GM12892 (cell line): ENCODE measurements at places on chromosomes 16 and 17.

- no peak for DNase-seq
Observed at GRCh38 chr16:35195864-35196216, 1736.4 kb downstream of the TP53TG3F start.

GRCh38 chr16:67530013-67530939, 1.6 kb downstream of the RIPOR1 start:
- no peak for DNase-seq

DNA sequence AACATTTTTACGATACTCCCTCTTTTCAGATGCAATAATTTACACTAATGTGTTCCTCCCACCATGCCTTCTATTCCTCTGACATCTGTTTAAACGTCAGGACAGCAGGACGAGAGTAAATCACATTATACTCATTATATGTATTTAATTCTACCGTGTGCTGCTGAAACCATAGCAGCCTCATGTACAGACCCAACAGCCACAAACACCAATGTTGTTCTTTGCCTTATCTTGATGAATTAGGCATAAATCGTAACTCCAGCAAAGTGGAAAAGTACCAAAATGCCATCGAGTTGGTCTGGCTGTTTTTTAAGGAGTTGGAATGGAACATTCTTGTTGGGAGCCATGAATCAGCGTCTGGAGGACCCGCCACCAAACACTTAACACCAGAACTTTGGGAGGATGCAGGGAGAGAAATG, 82.9 kb upstream of the FOXF1 start:
- DNase-seq, result no peak

DNA sequence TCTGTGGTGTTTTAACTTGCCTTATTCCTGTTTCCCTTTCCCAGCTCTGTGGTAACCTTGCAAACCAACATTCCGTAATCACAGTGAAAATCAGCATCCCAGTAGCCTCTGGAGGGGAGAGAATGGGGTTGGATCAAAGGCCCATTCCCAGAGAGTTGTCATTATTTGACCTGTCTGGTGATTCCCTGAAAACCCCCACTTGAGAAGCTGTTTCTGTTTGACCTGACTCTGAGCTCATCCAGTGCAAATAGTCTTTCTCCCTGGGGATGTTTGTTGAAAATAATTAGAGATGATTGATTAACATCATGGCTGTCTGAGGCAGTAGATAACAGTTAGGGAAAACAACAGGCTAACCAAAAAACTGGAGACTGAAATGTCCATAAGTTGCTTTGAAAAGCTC, 3.0 kb downstream of the CACNG1 start:
- no peak for DNase-seq

- no peak for DNase-seq
Observed at GRCh38 chr16:74261068-74261467, 35.5 kb upstream of the PSMD7 start.

- DNase-seq, result no peak
Observed at GRCh38 chr17:4833941-4834680, 971 bp downstream of the MINK1 start.

DNA sequence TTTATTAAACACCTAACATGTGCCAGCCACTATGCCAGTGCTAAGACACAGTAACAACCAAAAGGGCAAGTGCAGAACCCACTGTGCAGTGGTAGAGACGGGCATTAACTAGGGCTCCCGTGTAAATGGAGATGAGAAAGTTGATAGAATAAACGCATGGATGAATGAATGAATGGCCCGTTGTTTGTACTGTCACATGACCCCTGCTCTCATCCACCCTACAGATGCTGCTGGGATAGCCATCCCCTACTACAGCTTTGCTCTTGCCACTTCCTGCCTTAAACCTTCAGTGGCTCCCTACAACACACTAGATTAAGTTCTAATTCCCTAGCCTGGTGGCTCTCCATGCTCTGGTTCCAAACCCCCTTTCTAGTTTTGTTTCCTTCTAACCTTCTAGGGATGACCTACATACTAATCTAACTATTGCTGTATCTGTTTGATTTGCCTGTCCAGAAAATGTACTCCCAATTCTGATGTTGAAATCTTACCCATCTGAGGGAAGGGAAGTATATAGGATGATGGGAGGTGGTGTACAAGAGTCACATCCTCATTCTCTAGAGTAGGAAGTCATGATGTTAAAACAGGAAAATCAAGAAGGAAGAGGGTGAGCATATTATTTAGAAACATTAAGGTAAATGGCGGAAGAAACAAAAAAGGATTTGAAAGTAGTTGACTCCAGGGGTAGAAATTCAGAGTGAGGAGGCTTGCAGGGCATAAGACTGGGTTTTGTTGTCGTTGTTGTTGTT, 11.4 kb upstream of the TNRC6C start:
- no peak for DNase-seq

GRCh38 chr16:89155184-89155679, 16.3 kb upstream of the CDH15 start:
- DNase-seq, result no peak

GRCh38 chr16:80105160-80105559, 435.6 kb upstream of the DYNLRB2 start:
- no peak for DNase-seq

DNA sequence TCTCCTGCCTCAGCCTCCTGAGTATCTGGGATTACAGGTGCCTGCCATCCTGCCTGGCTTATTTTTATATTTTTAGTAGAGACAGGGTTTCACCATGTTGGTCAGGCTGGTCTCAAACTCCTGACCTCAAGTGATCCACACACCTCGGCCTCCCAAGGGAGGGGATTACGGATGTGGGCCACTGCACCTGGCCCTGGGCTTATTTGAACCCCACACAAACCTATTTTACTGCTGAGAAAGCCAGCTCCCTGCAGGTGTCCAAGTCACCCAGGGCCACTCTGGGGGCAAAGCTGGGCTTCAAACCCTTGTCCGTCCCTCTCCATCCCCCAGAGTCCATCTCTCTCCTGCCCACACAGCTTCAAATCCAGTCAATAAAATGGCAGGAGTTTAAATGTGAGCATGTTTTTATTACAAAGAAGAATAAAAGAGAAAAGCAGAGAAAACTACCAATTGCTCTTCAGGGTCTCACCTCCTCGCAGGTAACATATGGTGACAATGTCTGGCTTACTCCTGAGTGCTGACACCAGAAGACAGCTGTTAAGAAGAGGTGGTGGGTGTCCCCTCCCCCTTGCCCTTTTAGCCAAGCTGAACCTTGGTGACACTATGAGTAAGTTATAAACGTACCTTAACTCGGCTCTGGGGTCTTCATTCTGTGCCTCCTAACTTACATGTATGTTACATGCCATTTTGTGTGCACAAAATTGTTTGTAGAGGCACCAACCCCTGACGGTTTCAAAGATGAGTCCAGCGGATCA, 45.4 kb downstream of the LAT start:
- DNase-seq, result no peak

- DNase-seq, result no peak
Observed at GRCh38 chr16:82185012-82185411, 15.0 kb upstream of the MPHOSPH6 start.

DNA sequence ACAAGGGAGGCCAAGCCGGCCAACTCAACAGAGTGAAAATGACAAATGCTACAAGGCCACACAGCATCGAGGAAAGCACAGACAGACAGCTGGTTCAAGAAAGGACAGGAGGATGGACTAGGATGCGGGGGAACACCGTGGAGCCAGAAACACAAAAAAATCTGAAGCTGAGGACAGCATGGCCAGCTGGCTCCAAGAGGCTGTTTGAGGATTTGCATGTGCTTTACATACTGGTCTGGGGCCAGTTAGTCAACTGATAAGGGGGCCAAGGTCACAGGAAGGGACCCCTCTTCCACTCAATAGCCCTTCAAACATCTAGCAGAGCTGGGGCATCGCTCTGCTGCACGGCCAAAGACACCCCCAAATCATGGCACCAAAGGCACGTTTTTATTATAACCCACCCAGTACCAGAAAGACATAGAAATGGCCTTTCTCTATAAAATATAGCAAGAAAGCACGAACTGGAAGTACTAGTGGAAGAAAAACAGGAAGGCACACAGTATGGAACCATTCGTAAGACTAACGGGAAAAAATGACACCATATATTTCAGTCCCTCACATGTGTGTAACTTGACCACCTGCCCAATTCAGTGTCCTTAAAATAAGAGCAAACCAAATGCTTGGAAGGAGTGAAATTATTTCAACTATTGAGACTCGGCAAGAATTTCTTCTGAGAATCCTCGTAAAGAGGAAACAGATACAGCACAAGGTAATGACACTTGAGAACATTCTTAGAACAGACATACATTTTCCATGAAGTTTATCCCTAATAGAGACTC, 7.8 kb upstream of the SRL start:
- no peak for DNase-seq

- no peak for DNase-seq
Observed at GRCh38 chr16:50202926-50203624, 50.0 kb downstream of the TENT4B start.

GRCh38 chr17:1792495-1793446, 30.9 kb downstream of the SERPINF1 start:
- no peak for DNase-seq

- no peak for DNase-seq
Observed at GRCh38 chr17:46948544-46948943, 25.6 kb downstream of the GOSR2 start.

DNA sequence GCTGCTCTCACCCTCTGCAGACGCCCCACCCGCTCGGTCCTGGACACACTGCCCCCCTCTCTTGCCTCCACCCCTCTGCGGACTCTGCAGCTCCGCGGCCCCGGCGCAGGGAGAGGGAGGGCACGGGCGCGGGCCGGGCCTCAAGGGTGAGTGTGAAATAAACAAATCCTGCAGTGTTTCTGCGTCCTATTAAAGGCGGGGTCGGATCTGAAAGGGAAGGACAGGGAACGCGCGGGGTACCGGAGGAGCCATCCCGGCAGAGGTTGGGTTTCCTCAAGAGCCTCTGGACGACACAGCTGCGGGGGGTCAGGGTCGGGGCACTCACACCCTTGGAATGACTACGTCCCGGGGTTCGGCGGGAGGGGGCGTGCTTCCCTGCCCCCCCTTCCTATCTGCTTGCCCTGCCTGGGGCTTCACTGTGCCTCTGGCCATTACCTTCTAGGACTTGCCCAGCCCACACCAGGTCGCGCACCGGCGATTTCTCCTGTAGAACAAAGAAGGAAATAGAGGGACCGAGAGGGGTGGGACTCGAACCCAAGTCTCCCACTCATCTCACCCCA, 466 bp upstream of the HSF4 start:
- no peak for DNase-seq

DNA sequence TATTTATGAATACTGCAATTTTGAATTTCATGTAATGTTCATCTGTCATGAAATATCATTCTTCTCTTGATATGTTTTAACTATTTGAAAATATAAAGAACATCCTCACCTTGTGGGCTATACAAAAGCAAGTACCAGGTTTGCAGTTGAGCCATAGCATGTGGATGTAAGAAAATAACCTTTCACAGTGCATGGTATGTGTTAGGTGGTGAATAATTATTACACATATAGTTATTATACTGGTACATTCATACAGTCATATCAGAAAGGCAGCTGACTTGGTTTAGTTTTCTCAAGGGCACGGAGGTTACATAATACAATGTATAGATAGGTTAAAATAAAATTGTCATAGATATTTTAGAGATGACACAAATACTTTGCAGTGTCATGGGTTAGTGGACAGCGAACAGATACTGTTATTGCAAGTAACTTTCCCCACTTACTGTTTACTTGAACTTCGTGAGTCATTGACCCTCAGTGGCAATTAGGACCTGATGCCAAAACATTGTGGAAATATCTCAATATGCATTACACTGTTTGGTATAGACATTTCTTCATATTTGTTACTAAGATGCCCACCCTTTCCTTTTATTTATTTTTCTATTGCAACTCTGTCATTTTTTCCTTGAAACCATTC, 445.4 kb upstream of the GOT2 start:
- DNase-seq, result no peak

GRCh38 chr17:81907219-81908145, 3.7 kb downstream of the PCYT2 start:
- no peak for DNase-seq

GRCh38 chr16:12059216-12059769, 82.8 kb downstream of the SNX29 start:
- no peak for DNase-seq

DNA sequence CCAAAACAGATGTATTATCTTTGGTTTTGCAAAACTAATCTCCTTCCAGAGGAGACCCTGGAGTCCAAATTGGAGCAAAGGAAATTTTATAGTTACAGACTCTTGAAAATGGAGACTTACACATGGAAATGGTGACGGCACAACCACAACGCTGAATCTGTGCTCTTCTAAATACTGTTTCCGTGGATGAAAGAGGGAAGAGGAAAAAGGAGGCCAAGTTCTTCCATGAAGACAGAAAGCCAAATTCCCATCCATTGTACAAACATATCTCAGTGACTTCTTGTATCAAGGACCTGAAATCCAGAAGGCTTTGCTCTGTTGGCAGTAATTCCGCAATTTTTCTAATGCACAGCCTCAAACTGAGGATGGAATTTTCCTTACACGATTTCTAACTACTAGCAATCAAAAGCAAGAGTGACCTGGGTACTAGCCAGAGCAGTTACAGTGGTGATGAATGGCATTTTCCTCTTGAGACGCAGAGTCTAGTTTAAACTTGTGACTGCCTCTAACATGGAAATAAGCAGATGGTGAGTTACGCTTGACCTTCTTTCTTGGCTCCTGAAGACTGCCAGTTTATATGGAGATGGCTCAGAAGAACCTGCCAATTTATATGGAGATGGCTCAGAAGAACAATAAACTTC, 38.5 kb downstream of the VPS53 start:
- no peak for DNase-seq

DNA sequence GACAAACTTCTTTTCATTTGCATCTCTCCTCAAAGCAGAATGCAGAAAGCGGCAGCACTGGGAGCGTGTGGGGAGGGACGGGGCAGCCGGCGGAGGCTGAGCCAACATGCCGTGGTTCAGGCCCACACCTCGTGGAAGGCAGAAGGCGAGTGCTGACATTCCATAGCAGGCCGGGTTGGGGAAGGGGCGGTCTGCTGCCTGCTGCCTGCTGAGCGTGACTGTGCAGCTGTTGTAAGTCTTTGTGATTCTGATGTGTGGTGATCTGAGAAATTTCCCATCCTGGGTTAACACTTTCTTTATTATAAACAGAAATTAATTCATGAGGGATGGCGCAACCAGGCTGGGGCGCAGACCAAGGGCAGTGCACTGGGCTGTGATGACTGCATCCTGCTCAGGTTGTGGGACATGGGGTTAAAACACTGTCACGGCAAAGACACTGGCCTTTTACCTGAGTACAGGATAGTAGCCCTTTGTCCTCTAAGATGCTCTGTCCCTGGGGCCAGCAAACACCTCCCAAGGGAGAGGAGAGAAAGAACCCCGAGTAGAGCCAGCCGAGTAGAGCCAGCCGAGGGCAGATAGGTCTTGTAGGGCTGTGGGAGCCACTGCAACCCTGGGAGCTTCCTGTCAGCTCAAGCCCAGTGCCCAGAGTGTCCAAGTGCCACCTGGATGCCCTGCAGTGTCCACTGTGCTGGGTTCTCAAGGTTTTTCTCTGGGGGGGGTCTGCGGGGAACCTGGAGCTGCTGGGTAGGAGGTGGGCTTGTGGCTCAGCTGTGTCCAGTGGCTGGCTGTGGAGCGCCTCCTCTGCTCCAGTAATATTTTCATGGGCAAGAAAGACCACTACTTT, 8.8 kb upstream of the DNASE1 start:
- no peak for DNase-seq

GRCh38 chr16:88394426-88394825, 11.7 kb downstream of the ZNF469 start:
- no peak for DNase-seq

- DNase-seq, result no peak
Observed at GRCh38 chr17:80997424-80998117, 5.9 kb downstream of the CHMP6 start.

- no peak for DNase-seq
Observed at GRCh38 chr17:38693700-38694329, 11.3 kb upstream of the MLLT6 start.
